ENCODE measurements at places on chromosomes 11 and 22. TPM values are rescaled to one million over a fixed set of nuclear protein-coding genes. Genes with fewer than 3 reads are reported as not detected.

DNA sequence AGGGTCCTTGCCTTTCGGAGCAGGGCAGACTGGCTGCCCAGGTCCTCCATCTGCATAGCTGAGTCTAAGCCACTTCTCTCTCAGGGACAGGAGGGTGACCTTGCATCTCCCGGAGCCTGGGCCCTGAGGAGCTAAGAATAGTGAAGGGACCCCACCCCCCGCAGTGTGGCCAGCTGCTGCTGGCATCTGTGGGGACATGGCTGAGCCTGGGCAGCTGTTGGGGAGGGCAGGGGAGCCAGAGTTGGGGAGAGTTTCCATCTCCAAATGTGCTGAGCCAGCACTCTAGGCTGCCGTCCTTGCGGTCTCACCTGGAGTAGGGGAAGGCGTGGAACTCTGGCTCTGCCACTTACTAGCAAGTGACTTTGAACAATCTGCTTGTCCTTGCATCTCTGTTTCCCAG is 34.8 kb upstream of the SHISAL1 start:
- no peak for DNase-seq

OR5AP2 gene
- total RNA-seq: not detected

HTR3A gene
- total RNA-seq: 4.6 TPM

DNA sequence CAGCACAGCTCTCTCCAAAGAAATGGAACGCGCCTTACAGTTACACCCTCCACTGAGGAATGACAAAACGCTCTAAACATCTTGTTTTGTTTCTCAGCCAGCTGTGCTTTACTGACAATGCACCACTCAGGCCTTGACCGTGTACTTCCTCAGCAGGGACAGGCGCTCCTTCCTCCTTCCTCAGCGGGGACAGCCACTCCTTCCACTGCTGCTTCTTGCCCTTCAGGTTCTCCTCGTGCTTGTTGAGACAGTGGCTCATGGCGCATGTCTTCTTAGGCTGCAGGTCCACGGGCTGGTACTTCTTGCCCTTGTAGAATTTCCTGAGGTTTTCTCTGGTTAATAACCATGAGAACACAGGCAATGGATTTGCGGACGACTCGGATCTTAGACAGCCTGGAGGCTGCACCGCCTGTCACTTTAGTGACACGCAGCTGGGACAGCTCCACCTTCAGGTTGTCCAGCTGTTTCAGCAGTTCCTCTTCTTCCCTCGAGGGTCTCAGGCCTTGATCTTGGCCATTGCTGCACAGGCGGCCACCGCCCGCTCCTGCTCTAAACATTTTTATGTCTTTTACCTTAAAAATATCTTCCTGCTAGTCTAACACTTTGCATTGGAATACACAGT is 613.8 kb downstream of the BRD1 start:
- DNase-seq: no peak

DNA sequence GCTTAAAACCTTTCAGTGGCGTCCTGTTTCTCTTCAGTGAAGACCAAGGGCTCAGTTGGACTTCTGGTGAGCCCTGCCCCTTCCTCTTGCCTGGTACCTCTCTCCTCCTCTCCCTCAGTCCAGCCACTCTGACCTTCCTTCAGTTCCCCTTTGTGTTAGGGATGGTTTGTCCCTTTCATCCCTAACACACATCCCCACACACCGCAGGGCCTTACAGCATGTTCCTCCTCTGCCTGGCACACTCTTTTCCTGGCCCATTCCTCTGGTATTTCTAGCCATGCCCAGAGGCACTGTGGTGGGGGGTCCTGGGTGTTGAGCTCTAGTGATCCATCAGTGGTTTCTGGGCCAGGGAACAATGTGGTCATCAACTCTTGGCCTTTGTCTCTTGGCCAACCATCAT is 21.4 kb downstream of the GNAZ start:
- DNase-seq: no peak

DNA sequence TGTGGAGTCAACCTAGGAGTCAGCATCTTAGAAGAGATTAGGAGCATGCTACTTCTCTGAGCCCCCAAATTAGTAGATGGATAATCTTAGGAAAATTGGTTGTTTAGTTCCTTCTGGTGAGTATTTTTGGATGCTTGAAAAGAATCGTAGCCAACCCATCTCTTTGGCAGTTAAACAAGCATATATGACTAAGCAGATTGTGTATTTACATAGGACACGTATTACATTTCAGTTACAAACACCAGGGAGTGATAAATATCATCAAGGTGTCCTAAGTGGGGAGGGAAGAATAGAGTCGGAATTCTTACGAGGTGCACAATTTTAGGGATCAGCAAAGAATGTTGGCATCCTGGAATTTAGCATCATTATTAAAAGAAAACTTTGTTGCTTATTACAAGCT is 13.5 kb downstream of the PLET1 start:
- no peak for DNase-seq

GRCh38 chr11:59899532-59899931 is 20.9 kb downstream of the OOSP3 start:
- no peak for DNase-seq

DNA sequence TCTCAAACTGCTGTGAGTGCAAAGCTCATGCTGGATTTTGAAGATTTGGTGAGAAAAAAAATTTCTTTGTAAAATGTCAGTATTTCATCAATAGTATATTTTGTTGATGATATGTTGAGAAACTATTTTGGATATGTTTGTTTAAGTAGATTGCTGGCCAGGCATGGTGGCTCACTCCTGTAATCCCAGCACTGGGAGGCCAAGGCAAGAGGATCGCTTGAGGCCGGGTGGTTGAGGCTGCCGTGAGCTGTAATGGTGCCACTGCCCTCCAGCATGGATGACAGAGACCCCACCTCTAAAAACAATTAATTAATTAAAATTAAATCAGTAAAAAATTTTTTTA is 6.9 kb upstream of the IFITM3 start:
- no peak for DNase-seq

OOSP2 gene
- total RNA-seq: not detected

- no peak for DNase-seq
Measured at GRCh38 chr11:91641153-91641552, 583.5 kb upstream of the FAT3 start.

GRCh38 chr22:37957232-37957631 is 3.7 kb downstream of the POLR2F start:
- no peak for DNase-seq

GRCh38 chr22:17846326-17846992 is 72.2 kb upstream of the BID start:
- DNase-seq: no peak

DNA sequence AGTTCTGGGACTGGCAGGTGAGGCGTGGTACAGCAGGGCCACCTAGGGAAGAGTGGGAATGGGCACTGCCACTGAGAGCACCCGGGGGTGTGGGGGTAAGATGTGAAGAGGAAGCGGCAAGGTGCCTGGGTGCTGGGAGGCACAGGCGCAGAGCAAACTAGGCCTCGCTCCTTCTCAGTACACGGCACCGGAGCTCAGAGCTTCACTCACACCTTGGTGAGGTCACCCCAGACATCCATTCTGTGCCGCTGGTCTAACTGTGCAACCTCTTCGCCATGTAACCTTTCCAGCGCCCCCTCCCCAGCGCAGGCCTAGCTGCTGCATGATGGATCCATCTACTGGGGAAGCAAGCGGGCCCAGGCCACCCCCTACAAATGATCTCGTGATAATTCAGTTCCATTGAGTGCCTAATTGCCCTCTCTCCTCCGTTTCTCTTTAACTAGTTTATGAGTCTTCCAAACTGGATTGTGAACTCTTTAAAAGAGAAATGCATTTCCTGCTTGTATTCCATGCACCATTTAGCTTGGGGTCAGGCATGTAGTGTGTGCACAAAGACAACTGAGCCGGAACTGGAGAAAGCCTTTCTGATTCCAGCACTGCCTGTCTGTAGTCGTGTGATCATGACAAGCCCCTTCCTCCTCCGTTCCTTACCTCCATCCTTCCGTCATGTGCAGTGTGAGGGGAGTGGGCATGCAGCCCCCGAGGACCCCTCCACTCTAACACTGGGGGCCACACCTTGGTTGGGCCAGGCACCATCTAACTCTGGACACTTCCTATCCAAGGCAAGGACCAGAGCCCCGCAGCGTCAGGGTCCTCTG is 1475.2 kb downstream of the TBC1D22A start:
- DNase-seq: no peak

DNA sequence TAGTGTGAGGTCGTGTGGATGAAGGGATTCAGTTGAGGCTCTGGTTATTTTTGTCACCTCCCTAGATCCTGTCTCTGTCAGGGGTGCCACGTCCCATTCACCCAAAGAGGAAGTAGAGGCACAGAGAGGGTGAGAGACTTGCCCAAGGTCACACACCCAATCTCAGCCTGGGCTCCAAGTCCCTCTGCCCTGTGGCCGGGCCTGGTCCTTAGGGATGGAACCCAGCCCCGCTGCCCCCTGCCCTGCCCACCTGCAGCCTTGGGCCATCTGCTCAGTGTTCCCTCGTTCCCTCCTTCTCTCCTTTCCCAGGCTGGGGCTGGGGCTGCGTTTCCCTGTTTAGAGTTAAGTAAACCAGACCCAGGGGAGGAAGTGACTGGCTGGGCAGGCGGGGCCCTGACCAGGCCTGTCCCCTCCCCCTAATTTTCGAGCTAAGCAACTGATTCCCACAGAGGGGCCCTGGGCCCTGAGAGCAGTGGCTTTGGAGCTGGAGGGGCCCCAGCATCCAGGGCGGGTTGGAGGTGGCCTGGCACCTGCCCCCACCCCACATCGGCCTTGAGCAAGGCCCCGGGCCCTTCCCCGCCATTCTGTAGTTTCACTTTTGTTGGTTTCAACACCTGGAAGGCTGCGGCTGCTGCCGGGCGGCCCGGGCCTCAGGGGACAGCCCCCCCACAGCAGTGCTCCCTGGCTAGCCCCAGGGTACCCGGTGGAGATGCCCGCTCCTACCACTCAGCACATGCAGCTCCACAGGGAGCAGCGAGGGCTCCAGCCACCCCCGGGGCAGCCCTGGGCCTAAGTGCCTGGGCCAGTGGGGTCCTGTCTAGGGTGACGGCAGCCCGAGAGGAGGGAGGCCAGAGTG is 1.5 kb downstream of the TCIRG1 start:
- DNase-seq: no peak

Data from neural crest cell (in vitro differentiated cells).